Osteoblast (primary cell): ENCODE measurements at places on chromosomes 4 and X. TPM values are rescaled to one million over a fixed set of nuclear protein-coding genes. Genes with fewer than 3 reads are reported as not detected.

Gene HSFX1
- 0.36 and 0.59 TPM in 2 replicates for total RNA-seq

Gene RELL1
- 61.2 and 64.5 TPM in 2 replicates for total RNA-seq

Gene PLAC1
- total RNA-seq: not detected in 2 replicates

Gene SPANXA1
- 0.29 TPM in 1 of 2 replicates, not detected in the other for total RNA-seq

Gene SPATA4
- total RNA-seq: 0.59 and 0.72 TPM in 2 replicates
